ENCODE measurements at places on chromosomes 7 and 10. TPM values are rescaled to one million over a fixed set of nuclear protein-coding genes. Genes with fewer than 3 reads are reported as not detected.

The GRM3 gene
- 0.02 TPM for polyA plus RNA-seq

The ADRA2A gene
- 0.08 TPM for polyA plus RNA-seq

The ZPBP gene
- polyA plus RNA-seq: not detected

The GET4 gene
- polyA plus RNA-seq: 44.5 TPM

The TFEC gene
- polyA plus RNA-seq: 0.16 TPM

The CUZD1 gene
- polyA plus RNA-seq: 0.32 TPM

The GPR26 gene
- polyA plus RNA-seq: not detected

The NXPH1 gene
- 0.02 TPM for polyA plus RNA-seq

The RARRES2 gene
- polyA plus RNA-seq: 39.3 TPM

The TSPAN14 gene
- polyA plus RNA-seq: 63.2 TPM

The TRPV5 gene
- not detected for polyA plus RNA-seq

The FEZF1 gene
- polyA plus RNA-seq: not detected

The FAM241B gene
- 4.3 TPM for polyA plus RNA-seq

The BAZ1B gene
- 10.9 TPM for polyA plus RNA-seq

The PHYHIPL gene
- polyA plus RNA-seq: 0.08 TPM

The TUBB8 gene
- polyA plus RNA-seq: not detected

The KCNH2 gene
- 0.88 TPM for polyA plus RNA-seq

The CCL26 gene
- polyA plus RNA-seq: 0.73 TPM

The CNPY1 gene
- not detected for polyA plus RNA-seq

The PTPN20 gene
- polyA plus RNA-seq: 2.3 TPM

The NUTM2E gene
- not detected for polyA plus RNA-seq

The OR2F1 gene
- polyA plus RNA-seq: not detected

Measured in esophagus (tissue), 2 donors.